ENCODE measurements at places on chromosomes 7 and 10.
A peak's percentile ranks its signal among the peaks of the same experiment; 100 is the strongest.

GRCh38 chr10:77201135-77202106 is 436.2 kb downstream of the KCNMA1 start:
- peak; percentile 56 for DNase-seq

DNA sequence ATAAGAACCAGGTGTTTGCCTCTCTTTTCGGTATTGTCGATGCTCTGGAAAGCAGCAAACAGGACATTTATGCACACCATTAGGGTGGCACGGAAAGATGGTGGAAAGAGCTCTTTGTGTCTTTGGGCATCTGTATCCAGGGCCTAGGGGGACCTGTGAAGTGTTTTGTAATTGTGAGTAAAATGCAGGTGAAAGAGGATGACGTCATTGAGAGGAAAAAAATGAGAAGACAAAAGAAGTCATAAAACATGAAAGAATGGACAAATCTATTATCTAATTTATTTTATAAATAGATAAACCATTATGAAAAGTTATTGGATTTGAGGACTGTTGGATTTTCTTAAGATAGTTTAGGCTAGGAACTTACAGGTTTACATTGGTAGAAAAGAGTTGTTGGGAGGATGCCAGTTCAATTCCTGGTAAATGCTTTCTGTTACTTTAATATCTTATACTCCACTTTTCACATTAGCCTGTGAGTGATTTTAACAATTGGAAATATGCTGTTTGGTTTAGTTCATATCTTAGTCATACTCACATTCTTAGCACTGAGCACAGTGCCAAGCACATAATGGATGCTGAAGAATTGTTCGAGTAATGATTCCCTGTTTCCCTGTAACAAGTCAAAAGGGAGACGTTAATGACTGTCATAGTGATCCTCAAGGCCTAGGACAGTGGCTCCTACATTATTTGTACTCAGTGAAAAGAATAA is 62.6 kb downstream of the EXOC4 start:
- DNase-seq, result peak; percentile 62

DNA sequence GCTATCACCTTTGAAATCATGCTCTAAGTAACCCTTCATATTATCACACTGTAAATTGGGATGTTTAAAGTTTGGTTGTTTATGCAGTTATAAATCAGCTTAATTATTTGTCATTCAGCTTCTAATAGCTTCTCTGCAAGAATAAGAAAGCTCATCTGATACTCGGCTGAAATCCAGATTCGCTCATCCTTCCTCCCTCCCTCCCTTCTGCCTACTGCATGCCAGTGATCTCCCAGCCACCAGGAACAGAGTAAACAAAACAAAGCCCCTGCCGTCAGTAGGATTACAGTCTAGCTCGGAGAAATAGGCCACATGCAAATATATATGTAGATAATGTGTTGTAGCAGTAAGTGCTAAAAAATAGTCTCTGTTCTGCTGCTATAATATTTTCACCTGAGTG is 211.8 kb downstream of the NSUN6 start:
- no peak for DNase-seq

DNA sequence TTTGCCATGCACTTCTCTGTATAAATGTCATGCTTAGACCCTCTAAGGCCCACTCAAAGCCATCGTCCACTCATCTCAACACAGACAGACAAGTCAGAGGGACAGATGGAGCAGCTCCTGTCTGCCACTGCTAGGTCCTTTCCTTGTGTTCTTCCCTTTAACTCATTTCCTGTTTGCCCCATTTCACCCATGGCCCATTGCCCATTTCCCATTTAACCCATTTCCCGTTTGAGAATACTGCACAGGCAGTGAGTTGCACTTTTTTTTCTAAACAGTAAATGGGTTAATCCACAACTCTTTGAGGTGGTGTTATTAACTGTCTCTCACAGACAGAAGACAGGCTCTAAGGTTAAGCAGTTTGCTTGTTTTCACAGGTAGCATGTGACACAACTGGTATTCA is 179.3 kb downstream of the NPSR1 start:
- no peak for DNase-seq

DNA sequence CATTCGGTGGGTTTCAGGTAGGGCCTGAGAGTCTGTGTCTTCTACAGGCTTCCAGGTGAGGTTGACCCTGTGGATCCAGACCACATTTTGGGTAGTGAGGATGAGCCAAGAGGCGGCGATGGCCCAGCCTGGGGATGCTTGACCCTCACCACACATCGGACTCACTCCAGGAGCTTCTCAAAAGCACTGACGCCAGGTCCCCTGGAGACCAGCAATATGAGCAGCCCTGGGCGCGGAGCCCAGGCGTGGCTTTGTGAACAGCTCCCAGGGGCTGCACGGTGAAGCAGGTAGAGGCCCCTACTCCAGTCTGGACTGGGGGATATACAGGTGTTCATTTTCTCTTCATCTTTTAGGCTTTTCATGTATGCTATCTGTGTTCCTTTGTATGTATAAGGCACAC is 139.7 kb upstream of the PCBD1 start:
- DNase-seq, result no peak
